ENCODE measurements at places on chromosomes 7 and 10.

DNA sequence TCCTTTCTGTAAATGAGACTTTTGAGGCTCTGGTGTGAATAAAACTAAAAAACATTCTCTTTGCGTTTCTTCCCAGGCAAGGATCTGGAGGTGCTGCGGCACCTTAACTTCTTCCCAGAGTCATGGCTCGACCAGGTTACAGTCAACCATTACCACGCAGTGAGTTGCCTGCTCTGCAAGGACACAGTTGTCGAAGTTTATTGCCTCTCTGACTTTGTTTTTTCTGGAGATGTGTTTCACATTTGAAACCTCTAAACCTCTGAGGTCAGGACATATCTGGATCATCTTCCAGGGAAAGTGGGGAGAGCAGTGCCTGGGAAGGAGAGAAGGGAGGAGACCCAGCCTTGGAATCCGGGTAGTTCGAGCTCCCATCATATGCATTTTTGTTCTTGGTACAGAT is 43.4 kb upstream of the PLEKHA1 start:
- no peak for DNase-seq

DNA sequence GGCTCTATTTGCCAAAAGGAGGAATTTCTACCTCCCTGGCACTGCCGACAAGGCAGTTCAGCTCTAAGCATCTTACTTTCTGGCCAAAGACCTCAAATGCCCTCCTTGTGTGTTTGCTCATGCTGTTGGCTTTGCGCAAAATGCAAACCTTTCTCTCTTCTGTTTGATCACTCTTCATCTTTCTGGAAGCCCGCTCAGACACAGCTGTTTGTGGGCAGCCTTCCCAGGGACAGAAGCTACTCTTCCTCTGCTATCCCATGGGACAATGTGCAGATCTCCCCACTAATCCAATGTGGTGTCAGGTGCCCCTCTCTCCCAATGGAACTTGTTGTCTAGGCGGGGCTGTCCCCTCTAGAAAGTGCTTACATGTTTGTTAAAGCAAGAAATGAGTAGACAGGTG is 278.7 kb downstream of the CCSER2 start:
- DNase-seq = no peak

DNA sequence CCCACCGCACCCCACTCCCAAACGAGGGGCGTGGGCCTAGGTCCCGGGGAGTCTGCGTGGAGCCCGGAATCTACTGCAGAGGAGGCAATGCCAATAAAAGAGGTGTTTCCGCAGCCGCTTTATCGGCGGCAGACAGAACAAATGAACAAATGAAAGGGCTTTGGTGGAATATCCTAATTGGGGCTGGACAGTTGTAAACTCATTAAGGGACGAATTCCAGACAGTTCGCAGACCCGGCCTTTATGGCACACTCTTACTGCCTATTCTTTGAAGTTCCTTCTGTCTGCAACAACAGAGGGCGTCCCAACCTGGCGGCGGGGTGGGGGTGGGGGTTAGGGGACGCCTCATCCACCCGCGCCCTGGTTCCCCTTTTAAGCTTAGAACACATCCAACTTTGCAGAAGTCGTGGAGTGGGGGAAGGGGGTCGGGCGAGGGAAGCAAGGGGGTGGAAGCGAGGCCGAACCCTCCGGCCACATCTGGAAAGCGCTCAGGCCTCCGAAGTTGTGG is 4.1 kb downstream of the HOXA9 start:
- DNase-seq = no peak

DNA sequence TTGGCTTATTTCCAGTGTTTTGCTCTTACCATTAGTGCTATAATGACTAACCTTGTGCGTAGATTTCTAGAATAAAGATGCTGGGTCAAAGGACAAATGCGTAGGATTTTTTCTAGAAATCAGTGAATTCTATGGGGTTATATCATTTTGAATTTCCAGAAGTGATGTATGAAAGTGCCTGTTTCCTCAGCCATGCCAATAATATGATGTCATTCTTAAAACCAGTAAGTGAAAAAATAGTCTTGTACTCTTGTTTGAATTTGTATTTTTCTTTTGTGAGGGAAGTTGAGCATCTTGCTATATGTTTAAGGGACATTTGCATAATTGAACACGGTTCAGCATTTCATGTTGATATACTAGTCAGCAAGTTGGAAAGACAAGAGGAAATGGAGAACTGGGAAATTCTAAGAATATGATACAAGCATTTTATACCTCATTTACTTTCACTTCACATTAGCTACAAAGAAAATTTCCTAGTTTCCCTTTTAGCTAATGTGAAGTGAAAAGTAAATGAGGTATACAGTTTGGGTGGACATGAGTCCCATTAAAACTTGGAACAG is 3.8 kb upstream of the DNAH11 start:
- no peak for DNase-seq

GRCh38 chr7:129872054-129872453 is 80.7 kb downstream of the UBE2H start:
- no peak for DNase-seq

DNA sequence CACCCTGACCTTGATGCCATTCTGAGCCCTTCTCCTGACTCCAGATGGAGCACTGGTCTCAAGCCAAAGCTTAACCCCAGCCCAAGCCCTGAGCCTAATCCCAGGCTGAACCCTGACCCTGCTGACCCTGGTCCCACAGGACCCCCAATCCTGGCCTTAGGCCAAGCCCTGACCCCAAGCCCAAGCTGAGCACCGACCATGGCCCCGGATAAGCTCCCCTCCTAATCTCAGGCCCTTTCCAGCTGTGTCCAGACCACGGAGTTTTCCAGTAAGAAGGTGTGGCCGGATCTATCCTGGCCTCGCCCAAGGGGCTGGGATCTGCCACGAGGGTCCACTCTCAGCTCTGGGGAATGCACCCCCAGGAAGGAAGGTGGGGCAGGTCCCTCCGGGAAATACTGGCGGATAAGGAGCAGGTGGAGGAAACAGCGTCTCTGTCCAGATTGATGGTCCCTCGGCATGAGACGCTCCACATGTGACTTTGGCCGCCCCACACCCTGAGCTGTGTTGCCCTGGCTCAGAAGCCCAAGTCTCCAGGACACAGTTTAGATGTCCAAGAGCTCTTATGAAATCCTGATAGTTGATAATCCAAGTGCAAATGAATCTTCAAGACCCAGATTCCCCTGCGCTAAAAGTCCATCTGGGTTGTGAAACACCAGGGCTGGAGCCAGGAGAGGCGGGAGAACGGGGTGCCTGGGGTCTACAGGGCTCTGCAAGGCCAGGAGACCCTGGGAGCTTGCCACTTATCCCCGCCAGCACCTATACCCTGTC is 10.4 kb downstream of the ELN start:
- no peak for DNase-seq

- no peak for DNase-seq
Measured at GRCh38 chr7:33874943-33875342, 30.4 kb upstream of the BMPER start.

- DNase-seq = no peak
Measured at GRCh38 chr10:63563623-63564022, 42.4 kb downstream of the REEP3 start.

GRCh38 chr7:117323851-117324711 is 1.2 kb upstream of the WNT2 start:
- no peak for DNase-seq

DNA sequence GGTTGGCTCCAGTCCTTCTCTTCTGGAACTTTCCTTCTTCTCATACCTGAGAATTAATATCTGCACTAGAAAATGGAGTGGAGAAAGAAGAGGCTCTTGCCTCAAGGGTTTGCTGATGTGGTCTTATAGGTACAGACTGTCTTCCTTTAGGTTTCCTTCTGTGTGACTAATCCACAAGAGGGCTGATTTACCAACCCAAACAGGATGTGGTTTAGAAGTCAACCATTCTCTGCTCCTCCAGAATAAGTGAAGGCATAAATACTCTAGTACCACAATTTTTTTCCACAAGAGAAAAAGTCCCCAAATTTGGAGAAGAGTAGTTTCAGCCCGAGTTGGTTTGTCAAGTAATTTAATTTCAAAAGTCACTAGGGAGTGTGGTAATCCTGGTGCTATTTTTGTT is 85.8 kb downstream of the NRP1 start:
- no peak for DNase-seq

- DNase-seq = no peak
Measured at GRCh38 chr7:79434098-79434497, 19.4 kb downstream of the MAGI2 start.

DNA sequence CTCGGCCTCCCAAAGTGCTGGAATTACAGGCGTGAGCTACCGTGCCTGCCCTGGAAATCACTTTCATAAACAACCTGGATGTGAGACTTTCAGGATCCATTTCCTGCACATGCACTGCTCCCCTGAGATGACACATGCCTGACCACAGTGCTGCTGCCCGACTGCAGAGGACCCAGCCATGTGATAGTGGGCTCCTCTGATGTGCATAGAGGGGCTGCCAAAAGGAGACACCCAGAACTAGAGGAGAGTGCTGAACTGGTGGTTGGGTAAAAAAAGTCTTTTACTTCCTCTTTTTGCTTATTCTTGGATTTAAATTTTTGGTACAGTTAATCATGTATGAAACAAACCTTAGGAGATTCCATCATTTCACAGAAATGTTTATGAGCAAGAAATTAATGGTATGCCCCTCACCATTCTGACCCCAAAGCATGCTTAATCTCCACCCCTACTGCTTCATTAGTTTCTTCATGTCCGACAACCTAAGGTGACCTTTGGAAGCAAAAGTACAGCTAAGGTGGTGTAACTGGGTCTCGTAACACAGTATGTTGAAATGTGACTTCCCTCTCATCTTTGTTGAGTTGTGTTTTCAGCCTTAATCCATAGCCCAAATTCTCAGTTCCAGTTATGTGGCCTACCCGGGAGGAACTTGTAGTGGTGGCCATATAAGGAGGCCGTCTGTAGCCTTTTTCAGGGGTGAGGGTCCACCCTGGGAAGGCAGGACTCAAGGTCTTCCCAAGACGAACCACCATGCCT is 111.1 kb downstream of the RNF216 start:
- no peak for DNase-seq

- DNase-seq = no peak
Measured at GRCh38 chr7:84624927-84625326, 430.3 kb upstream of the SEMA3A start.

DNA sequence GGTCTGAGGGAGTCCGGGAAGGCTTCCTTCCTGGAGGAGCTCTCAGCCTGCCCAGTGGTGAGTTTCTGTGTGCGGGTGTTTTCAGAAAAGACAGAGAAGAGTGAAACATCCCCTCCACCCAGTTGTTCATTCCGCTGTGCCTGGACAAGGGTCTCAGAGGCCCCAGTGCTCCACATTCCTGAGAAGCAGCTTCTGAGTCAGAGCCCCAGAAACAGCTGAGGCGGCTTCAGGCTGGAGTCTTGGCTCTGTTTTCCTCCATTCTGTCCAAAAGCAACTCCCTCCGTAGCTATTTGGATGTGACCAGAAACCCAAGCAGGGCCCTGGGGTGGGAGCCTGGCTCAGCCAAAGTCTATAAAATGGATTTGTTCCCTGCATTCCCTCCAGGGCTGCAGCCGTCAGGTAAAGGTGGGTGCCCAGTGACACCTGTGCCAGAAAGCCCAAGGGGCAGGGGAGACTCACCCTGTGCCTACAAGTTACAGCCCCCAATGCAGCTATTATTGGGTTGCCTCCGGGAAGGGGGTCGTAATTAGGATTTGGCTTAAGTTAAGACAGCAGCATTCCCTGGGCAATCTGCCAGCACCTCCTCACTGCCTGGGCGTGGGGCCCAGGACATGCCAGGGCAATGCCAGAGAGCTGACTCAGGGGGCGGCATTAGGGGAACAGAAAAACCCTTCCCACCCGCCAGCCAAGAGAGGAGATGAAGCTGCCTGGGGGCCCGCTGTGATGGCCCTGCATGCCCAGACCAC is 13.1 kb upstream of the CAMK2G start:
- DNase-seq = no peak

DNA sequence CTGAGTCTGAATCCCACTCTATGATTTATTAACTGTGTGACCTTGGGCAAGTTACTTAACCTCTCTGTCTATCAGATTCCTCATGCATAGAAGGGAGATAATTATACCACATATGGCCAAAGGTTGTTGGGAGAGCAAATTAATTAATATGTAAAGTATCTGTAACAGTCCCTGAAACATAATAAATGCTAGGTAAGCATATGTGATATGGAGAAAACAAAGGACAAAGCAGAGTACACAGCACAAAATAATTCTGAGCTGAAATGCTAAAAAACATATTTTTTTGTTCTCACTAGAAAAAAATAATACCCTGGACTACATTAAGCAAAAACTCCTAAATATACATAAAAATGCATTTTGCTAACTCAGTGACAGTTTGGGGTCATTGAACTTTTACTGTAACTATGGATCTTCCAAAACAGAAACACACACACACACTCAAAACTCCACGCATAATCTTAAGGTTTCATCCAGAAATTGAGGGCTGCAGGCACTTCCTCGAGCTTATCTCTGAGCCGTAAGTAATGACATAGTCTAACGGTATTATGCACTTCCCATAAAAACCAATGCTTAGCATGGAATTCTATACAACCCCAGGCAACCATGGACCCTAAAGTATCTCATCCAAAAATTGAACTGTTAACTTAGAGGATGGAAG is 201.7 kb upstream of the PTN start:
- DNase-seq = no peak

GRCh38 chr7:46168671-46169383 is 247.8 kb upstream of the IGFBP3 start:
- DNase-seq = no peak

- DNase-seq = no peak
Measured at GRCh38 chr10:42755556-42756093, 27.0 kb upstream of the BMS1 start.

DNA sequence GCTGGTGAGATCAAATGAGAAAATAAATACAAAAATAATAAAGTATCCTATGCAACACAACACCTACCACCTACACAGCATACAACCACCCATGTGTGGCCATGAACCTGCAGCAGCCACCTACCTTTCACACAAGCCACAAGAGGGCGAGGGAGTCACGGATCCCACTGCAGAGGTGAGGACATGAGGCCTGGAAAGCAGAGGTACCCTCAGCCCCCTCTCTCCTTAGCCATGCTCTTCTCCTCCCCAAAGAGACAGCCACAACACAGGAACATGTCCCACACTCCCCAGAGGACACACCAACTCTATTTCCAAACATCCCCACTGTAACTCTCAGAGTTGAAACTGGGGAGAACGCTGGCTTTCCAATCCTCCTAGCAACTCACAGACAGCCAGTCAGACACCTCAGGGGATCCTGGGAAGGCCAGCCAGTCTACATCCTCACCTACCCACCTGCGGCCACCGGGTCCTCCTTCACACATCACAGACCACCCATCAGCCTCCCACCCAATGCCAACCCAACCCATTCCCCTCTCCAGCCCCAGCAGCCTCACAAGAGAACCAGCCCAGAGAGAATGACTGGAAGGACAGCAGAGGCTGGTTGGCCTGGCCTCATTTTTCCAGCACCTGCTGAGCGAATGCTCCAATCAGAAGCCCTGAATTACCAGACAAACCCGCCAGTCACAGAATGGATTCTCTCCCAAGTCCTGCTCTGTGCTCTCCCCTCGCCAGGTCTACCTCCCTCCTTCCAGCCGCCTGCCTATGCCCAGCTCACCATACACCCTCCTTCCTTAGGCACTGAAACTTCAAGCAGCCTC is 18.4 kb downstream of the DLG5 start:
- no peak for DNase-seq
